ENCODE measurements at places on chromosomes 2 and 18. TPM values are rescaled to one million over a fixed set of nuclear protein-coding genes. Genes with fewer than 3 reads are reported as not detected.

Gene HOXD13
- total RNA-seq = 1.4 TPM

Gene BOLL
- not detected for total RNA-seq

Gene FBXO36
- total RNA-seq = 1.8 TPM

Gene IGFBP5
- total RNA-seq = 114 TPM

Gene CRYGD
- not detected for total RNA-seq

Gene TRIM43
- total RNA-seq = not detected

Gene ALPG
- total RNA-seq = not detected

Gene DES
- total RNA-seq = not detected

Gene LYPD6
- 16.7 TPM for total RNA-seq

Gene TCF23
- total RNA-seq = not detected

Gene LOXHD1
- total RNA-seq = not detected

Gene CCT7
- 492 TPM for total RNA-seq

Gene LINC00305
- not detected for total RNA-seq

Gene RTP5
- not detected for total RNA-seq
